ENCODE measurements at places on chromosomes 7 and 10. TPM values are rescaled to one million over a fixed set of nuclear protein-coding genes. Genes with fewer than 3 reads are reported as not detected.

CDC123 gene
- polyA plus RNA-seq = 105 TPM

CCT6A gene
- 206 TPM for polyA plus RNA-seq

CALHM3 gene
- polyA plus RNA-seq = not detected

MOGAT3 gene
- 1.5 TPM for polyA plus RNA-seq

SLC16A12 gene
- polyA plus RNA-seq = 32.0 TPM

PLAC9 gene
- 16.4 TPM for polyA plus RNA-seq

ZNF853 gene
- 18.8 TPM for polyA plus RNA-seq

PMS2 gene
- 24.7 TPM for polyA plus RNA-seq

IFIT2 gene
- 9.2 TPM for polyA plus RNA-seq

Measured in renal cortex interstitium (tissue), 15 donors.